CD4-positive, alpha-beta memory T cell (primary cell): ENCODE measurements at places on chromosomes 7 and 10.

GRCh38 chr10:14562218-14563075 is 212.2 kb downstream of the FAM107B start:
- H3K4me1 ChIP-seq: peaks cover 96% of the 10 kb centered on the region
- DNase-seq: peak; percentile 45
- no peaks in the 10 kb centered on the region for H3K27me3 ChIP-seq
- peaks cover 4% of the 10 kb centered on the region for H3K36me3 ChIP-seq
- H3K27ac ChIP-seq: peak overlapping the region; percentile 79

GRCh38 chr7:136883046-136883445 is 14.6 kb downstream of the CHRM2 start:
- no peaks in the 10 kb centered on the region for H3K36me3 ChIP-seq
- no peak for DNase-seq
- no peak overlapping the region for H3K27ac ChIP-seq

- DNase-seq: no peak
- H3K27ac ChIP-seq: no peak overlapping the region
- no peaks in the 10 kb centered on the region for H3K36me3 ChIP-seq
- H3K27me3 ChIP-seq: no peaks in the 10 kb centered on the region
- H3K4me1 ChIP-seq: no peaks in the 10 kb centered on the region
- H3K4me3 ChIP-seq: no peak overlapping the region
Observed at GRCh38 chr7:68865351-68866199, 732.7 kb upstream of the AUTS2 start.

DNA sequence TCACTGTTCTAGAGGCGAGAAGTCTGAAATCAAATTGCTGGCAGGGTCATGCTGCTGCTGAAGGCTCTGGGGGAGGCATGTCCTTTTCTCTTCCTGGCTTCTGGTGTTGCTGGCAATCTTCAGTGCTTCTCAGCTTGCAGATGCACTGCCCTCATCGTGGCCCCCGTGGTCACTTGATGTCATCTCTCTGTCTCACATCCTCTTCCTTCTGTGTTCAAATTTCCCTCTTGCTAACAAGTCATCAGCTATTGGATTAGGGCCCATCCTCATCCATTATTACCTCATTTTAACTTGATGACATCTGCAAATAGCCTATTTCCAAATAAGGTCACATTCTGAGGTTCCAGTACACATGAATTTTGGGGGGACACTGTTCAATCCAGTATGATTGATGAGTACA is 36.6 kb upstream of the SRGN start:
- H3K27ac ChIP-seq: no peak overlapping the region
- H3K27me3 ChIP-seq: no peaks in the 10 kb centered on the region
- DNase-seq: no peak
- no peak overlapping the region for H3K4me3 ChIP-seq
- H3K4me1 ChIP-seq: peaks cover 11% of the 10 kb centered on the region

- H3K27ac ChIP-seq: no peak overlapping the region
- no peak for DNase-seq
- no peaks in the 10 kb centered on the region for H3K4me1 ChIP-seq
- H3K36me3 ChIP-seq: no peaks in the 10 kb centered on the region
Observed at GRCh38 chr7:93957767-93958166, 36.2 kb downstream of the GNG11 start.

- no peak overlapping the region for H3K4me3 ChIP-seq
- H3K36me3 ChIP-seq: no peaks in the 10 kb centered on the region
- DNase-seq: no peak
Observed at GRCh38 chr7:10802526-10802925, 171.1 kb upstream of the PHF14 start.

GRCh38 chr10:110914431-110914830 is 4.5 kb downstream of the BBIP1 start:
- peaks cover 14% of the 10 kb centered on the region for H3K4me1 ChIP-seq
- DNase-seq: no peak
- no peak overlapping the region for H3K27ac ChIP-seq
- H3K27me3 ChIP-seq: no peaks in the 10 kb centered on the region
- H3K36me3 ChIP-seq: no peaks in the 10 kb centered on the region
